ENCODE measurements at places on chromosomes 3 and 15.

GRCh38 chr3:13506680-13507079, 26.6 kb downstream of the HDAC11 start:
- DNase-seq, result no peak

- DNase-seq, result no peak
Observed at GRCh38 chr15:26804063-26804804, 31.4 kb upstream of the GABRB3 start.

- no peak for DNase-seq
Observed at GRCh38 chr3:138451595-138452162, 17.3 kb downstream of the ESYT3 start.

DNA sequence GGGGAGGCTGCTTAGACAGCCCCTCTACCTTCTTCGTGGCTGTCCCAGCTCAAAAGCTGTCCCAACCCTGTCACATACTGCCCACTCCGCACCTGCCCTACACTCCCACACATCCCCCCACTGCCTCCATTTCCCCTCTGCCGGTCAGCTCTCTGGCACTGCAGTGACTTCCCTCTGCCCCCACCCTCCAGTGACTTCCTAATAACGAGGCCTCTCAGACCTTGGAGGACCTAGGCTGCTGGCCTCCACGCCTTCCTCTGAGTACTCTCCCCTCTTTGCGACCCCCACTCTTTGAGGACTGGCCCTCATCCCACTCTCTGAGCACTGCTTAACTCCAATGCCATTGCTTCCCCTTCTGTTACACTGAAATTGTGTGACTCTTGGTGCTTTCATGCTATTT, 45.3 kb downstream of the KY start:
- no peak for DNase-seq

GRCh38 chr3:119329551-119329950, 35.4 kb downstream of the ARHGAP31 start:
- DNase-seq, result no peak

- no peak for DNase-seq
Observed at GRCh38 chr15:49692514-49693090, 71.8 kb downstream of the DTWD1 start.

DNA sequence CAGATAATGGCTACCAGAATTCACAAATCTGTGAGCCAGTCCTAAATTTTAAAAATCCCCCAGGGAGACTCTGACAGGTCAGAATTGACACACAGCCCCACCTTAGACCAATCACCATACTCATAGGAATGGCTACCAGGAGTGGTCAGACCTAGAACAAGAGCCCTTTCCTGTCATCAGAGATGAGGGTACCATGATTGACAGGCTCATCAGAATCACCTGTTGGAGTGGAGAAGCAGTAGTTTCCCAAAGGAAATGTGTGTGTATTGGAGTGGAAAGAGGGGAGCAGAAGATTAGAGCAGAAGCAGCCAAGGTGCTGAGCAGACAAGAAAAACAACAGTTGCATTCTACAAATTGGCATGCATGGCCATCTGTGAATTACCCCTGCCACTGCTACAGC, 27.0 kb upstream of the SSR3 start:
- no peak for DNase-seq

GRCh38 chr15:37693926-37694325, 240.5 kb upstream of the TMCO5A start:
- no peak for DNase-seq

DNA sequence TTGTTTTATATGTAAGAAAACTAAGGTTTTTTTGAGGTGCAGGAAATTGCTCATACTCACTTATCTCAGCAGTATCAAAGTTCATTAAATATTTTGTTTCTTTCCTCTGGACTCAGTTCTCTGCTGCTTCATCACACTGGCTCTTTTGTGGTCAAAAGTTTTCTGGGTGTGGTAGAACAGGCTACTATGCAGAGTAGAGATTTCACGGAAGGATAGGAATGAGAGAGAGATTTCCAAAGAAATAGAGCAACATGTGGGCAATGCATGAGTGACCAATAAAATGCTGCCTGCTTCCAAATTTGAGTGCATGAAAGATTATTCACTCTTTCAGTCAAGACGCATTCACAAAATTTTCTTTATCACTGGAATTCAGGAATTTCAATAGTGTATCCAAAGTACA, 577.3 kb upstream of the SEMA6D start:
- no peak for DNase-seq

GRCh38 chr3:4800595-4800994, 178.6 kb upstream of the BHLHE40 start:
- no peak for DNase-seq

DNA sequence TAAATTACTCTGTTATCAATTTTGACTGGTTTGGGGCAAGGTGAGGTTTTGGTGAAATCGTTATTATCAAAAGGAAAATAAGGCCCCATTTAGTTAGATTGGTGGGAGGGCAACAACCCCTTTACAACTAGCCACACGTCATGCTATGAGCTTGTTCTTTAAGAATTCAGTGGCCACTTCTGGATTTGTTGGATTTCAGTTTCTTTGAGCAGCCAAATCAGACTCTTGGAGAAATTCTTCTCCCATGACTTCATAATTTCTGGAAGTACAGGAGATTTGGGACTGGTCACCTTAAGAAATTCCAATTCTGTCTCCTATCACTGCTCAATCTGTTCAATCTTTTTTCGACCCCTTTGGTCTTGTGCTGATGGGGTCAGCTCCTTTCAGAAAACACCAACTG, 14.8 kb upstream of the WNT5A start:
- no peak for DNase-seq

DNA sequence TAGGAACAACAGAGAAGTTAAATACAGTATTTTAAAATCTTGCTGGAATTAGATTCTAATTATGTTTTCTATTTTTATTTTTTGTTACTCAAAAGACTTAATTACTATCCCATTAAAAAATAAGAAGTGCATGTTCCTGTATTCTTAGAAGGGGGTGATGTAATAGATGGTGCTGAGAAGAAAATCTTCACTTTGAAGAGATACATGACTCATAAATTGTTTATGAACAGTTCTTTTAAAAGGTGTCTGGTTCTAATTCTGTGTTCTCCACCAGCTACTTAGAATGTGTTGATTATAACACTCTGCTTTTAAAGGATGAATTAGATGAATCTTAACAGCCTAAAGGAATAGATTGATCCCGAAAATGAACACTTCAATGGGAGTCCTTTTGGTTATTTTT, 8.2 kb downstream of the RCN2 start:
- no peak for DNase-seq
